ENCODE measurements at places on chromosomes 2 and 18.

DNA sequence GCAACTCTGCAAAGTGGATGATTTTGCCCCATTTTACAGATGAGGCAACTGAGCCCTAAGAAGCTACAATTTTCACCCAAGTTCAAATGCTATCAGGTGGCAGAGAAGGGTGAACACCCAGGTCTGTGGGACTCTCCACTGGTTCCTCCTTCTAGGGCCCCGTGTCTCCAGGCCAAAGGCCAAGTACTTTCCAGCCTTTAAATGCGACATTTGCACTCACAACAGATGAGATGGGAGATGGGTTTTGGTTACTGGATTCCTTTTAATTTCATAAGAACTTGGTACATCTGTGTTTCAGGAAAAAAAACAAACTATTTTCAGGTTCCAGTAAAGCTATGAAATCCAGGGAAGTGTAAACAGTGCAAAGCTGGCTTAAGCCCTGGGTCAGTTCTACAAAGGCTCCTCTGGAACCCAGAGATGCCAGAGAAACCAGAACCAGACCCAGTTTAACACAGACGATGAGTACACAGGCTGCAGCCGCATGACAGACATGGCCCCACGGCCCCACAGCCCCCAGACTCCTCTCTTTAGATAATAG lies 361.7 kb downstream of the ANAPC1 start:
- DNase-seq, result no peak

DNA sequence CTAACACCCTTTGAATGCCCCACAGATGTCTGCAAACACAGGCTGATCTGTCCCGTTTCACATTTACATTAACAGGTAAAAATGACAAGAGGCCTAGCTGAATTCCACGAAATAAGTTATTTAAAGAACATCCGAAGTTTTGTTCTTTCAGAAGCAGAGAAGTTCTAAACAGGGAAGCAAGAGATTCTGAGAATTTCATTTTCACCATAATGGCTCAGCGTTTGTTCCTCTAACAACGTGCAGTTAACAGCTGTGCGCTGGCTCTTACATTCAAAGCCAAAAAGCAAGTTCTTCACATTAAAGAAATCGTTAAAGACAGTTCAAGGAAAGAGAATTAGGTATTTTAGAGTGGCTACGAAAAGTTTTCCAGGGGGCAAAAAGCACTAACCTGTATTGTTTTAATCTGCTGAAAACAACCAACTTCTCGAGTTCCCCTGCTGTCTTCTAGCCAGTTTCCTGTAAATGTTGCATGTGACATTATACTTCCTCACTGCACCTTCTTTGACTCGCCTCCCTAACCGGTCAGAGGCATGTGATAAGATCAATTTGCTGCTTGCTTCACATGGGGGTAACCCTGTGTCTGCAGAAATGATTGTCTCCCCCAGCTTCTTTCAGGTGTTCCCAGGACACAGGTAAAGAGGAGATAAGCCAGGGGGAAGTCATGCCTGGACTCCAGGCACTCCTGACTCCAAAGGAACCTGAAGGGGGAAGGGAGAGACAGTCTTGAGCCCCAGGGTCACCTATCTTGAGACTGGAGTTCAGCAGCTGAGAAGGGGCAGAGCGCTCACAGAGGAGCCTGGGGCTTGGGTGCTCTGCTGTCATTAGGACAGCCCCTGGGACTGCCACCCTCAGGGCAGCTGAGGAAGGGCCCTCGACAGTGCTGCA lies 36.8 kb upstream of the WIPF1 start:
- DNase-seq, result peak; percentile 66

- no peak for DNase-seq
These were observed 21.0 kb upstream of the CDKL4 start for GRCh38 chr2:39264733-39265132.

- DNase-seq, result no peak
These were observed 3.5 kb upstream of the ASXL2 start for GRCh38 chr2:25881764-25882163.

DNA sequence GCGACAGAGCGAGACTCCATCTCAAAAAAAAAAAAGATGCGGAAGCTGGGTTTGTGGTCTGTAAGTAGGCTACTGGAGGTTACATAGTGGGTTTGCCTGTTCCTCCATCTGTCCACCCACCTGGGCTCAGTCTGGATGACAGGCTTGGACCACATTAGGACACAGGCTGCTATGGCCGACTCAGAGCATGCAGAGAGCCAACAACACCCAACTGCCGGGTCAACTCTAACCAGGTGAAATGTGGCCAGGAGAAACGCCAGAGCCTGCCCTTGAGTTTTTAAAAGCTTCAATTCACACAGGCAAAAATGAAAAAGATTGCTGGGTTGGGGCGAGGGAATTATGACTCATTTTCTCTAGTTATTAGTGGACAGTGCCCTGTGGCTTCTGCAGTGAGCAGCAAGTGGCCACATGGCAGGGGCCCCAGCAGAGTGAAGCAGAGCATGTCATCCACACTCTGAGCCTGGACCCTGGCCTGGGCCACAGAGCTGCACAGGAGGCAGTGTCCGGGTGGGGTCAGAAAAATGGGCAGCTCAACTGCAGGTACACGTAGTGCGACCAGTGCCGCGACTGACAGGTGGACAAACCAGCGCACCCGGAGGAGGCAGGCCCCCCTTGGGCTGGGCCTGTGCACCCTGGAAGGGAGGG lies 67.4 kb downstream of the BIN1 start:
- no peak for DNase-seq

GRCh38 chr18:55753643-55754263 lies 165.8 kb upstream of the TCF4 start:
- DNase-seq, result no peak

DNA sequence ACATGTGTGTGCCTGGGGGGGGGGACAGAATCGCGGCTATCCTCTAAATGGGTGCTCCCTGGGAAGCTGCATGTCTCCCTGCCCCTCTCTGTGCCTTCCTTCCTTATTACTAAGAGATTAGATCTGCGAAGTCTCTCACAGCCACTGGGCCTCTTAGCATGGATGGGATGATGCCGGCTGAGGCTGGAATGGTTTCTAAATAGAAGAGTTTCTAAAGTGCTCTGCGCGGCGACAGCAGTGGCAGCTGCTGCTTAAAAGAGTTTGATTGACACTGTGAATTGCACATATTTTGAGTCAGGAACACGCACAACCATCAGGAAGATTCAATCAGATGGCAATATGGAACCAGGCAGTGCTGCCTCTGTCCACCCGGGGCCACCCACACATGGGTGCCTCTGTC lies 163.8 kb downstream of the CLIP4 start:
- DNase-seq, result no peak

DNA sequence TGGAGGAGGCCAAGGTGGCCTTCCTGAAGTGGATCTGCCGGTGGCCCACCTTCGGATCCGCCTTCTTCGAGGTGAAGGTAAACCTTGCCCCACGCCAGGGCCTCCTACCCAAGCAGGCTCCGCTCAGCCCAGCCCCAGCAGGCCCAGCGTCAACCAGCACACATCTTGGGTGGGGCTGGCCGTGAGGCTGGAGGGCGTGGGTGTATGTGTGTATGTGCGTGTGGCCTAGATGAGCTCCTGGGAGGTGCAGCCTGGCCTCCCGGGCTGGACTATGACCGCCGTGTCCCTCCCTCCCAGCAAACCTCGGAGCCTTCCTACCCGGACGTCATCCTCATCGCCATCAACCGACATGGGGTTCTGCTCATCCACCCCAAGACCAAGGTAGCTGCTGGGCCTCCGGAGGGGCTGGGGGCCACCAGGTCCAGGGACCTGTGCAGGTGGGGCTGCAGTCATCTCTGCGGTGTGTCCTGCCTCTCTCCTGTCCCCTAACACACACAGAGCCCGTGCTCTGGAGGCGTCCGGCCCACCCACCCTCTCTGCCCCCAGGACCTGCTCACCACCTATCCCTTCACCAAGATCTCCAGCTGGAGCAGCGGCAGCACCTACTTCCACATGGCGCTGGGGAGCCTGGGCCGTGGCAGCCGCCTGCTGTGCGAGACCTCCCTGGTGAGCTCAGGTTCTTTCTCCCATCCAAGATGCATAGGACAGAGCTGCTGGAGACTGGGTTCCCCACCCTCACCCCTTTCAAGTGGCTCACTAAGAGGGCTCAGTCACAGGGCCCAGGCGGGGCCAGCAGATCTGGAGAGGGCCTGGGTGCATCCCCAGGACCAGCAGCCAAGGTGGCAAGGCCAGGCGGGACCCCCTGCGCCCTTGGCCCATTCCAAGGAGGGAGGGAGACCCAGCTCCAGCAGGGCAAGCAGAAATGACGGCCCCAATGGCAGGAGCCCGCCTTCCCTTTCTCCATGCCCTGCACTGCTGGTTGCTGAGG lies 9.4 kb upstream of the GPR17 start:
- no peak for DNase-seq

- no peak for DNase-seq
These were observed 8.4 kb downstream of the GBX2 start for GRCh38 chr2:236159778-236160170.

GRCh38 chr2:201203916-201204654 lies 21.1 kb downstream of the CASP10 start:
- no peak for DNase-seq

GRCh38 chr2:7394195-7394594 lies 477.0 kb downstream of the RNF144A start:
- no peak for DNase-seq

GRCh38 chr18:33097126-33097525 lies 324.3 kb upstream of the KLHL14 start:
- no peak for DNase-seq

GRCh38 chr2:167049659-167050058 lies 161.4 kb downstream of the XIRP2 start:
- no peak for DNase-seq

DNA sequence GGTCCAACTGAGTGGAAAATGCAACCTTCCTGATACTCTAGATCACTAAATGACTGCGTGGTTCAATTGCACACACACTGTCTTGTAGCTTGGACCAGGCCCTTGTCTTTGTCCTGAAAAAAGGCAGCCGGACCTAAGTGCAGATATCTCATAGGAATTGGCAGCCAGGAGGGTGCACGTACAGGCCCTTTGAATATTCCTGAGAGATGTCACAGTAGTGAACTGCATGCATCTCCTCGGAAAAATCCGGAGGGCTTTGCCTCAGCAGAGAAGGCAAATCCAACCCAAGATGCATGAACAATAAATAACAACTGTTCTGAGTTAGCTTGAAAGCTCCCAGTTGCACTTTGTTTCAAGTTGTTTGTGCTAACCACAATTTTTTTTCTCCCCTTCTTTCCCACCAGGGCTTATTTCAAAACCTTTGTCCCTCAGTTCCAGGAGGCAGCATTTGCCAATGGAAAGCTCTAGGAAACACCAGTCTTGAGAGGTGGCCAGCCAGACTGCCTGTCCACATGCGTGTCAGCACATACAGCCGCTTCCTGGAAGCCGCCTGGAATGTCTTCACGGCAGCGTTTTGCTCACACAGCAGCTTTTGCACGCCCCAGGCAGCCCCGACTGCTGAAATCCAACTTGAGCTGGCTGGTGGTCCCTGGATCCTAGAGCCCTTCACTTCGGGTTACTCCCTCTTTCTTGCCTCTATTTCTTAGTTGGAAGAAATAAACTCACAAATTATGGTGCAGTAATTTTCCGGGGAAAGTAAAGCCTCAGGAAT lies 54.4 kb upstream of the FOSL2 start:
- no peak for DNase-seq

DNA sequence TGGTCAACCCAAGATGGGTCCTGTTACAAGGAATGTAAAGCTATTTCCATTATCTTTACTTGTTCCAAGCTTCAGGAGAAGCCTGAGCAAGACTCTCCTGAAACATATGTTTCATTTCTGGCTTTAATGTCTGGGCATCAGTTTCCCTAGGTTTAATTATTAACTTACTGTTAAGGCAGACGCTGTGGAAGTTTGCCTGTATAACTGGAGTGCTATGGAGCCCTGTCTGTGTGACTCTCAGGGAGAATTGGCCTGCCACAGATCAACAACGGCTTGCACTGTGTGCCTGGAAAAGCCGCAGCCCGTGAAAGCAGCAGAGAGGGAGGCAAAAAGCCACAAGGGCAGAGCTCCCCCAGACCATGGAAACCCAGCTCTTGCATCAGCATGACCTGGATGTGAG lies 22.1 kb upstream of the LONRF2 start:
- no peak for DNase-seq

All from stimulated activated naive CD8-positive, alpha-beta T cell treated with anti-CD3 and anti-CD28 coated beads, Interleukin-15, Interleukin-2, amounts not matched to agents 100 U/mL and 50 U/mL, for 24 hours (primary cell).